ENCODE measurements at places on chromosomes 1 and 21.

- DNase-seq = no peak
Measured at GRCh38 chr1:158049853-158050252, 56.4 kb downstream of the KIRREL1 start.

DNA sequence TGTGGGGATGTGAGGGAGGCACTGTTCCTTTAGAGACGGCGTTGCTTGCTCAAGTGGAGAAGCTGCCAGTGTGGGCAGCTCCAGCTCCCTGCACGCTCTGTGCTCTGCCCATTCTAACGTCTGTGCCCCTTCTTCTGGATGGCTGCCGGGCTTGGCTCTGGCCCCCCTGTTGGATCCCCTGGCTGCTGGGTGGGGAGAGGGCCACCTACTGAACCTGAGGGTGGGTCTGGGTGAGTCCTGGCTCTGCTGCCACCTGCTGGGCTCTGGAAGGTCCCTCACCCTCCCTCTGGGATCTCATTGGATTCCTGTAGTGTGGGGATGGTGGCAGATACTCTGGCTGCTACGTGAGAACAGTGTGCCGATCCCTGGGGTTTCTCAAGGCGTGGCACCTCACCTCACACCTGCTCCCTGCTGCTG is 5.0 kb downstream of the PFKL start:
- DNase-seq = no peak

GRCh38 chr1:43199093-43199726 is 27.1 kb downstream of the CFAP57 start:
- DNase-seq = no peak

DNA sequence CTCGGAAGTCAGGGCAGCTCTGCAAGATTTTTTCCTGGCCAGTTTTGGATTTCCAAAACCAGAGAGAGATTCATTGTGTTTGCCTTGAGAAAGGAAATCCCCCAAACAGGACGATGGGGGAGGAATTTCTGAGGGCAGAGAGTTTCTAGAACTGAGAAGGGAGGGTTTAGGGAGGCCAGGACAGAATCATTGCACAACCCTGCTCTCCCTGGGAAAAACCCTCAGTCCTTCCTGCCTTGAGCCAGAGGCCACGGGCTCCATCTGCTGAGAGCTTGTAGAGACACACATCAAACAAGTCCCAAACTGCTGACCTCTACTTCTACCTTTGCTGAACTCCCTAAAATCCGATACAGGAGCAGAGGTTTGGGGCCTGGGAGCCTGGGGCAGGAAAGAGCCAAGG is 99.7 kb downstream of the NMNAT2 start:
- DNase-seq = no peak

GRCh38 chr1:8962812-8963530 is 17.3 kb downstream of the CA6 start:
- DNase-seq = peak; percentile 39

DNA sequence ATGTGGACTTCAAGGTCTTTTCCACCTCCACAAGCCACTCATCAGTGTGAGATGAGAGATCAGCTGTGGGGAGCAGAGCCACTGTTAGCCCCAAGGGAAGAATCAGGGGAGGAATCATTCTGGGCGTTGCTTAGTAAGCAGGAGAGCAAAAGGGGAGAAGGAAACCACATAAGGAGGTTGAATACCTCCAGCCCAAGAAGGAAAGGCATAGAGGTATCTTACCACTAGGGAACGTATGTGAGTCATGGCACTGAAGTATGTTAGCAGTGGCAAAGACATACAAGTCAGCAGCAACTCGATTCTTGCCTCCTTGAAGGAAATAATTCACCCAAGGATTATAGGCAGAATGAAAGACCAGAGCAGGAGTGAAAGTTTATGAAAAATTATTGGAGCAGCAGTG is 31.6 kb upstream of the SLC5A9 start:
- DNase-seq = no peak

Data from NK-92 treated with Interleukin-12 subunit alpha and Interleukin-12 subunit beta, amount 100 ng/mL, for 24 hours (cell line).